Stimulated activated CD4-positive, alpha-beta T cell treated with anti-CD3 and anti-CD28 coated beads, Interleukin-4, amount 100 ng/mL, for 24 hours (primary cell): ENCODE measurements at places on chromosomes 6 and 20.

DNA sequence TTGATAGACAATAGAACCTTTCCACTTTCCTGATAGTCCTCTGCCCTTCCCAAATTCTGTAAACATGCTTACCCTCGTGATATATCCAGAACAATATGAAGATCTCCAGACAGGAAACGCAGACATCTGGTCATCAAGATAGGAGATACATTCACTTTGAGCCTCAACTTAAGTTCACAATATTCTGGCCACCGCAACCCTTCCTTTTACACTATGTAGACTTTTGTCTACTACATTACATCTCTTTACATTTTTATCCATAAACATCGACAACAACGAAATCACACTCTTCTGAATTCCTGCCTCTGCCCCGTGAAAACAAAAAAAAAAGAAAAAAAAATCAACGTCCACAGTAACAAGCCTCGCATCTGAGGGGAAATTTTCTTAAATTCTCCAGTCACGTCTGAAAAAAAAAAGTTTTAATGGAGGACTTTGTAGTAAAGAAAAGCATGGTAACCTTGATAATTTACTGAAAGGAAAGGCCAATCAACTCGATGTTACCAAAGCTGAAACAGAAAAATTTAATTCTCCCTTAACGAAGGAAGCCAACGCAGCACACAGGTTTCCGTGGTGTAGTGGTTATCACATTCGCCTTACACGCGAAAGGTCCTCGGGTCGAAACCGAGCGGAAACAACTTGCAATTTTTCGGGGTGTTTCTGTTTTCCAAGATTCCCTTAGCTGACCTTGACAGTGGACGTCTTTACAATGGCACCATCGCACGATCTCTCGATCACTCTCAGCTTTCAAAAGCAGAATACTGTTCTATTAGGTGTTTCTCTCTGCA is 21.8 kb downstream of the POM121L2 start:
- DNase-seq = no peak

DNA sequence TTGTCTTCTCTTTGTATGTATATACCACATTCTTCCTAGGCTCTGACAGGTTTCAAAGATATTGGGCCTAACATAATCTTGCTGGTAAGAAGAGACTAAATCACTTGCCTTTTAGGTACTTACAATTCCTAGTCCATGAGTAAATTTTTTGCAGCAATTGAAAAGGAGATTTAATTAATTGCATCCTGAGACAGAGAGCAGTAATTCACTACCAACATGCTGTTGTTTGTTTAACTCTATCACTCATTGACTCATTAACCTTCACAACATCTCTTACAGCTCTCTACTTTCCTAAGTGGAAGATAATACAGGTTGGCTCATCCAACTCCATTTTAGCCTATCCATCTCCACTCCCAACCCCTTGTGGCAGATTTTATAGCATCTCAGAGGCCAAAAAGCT is 280.4 kb downstream of the ALDH8A1 start:
- DNase-seq = no peak

GRCh38 chr6:112018619-112019416 is 35.1 kb upstream of the CCN6 start:
- DNase-seq = no peak

GRCh38 chr6:130026859-130027258 is 8.5 kb downstream of the L3MBTL3 start:
- no peak for DNase-seq

GRCh38 chr6:92848459-92848858 is 570.9 kb downstream of the EPHA7 start:
- no peak for DNase-seq

DNA sequence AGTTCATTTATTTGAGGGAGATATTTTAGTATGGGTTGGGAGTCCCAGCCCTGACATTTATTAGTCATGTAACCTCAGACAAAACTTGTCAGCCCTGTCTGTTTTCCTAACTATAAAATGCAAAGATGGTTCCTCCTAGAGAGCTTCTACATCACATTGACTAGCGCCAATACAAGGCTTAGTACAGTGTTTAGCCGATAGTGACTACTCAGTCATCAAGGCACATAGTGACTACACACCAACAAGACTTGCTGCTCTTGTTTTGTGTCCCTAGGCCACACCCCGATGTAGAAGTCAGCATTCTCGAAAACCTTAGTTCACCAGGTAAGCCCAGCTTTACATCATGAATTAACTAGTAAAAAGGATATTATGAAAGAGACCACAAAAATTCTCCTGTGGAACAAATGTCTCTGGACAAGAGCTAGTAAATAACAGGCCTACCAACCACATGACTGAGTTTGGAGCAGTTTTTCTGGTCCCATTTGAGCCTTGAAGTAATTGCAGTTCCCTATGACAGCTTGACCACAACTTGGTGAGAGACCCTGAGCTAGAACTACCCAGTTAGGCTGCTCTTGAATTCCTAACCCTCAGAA is 68.8 kb downstream of the PFDN4 start:
- no peak for DNase-seq

- no peak for DNase-seq
Measured at GRCh38 chr6:54910921-54911320, 64.3 kb downstream of the FAM83B start.
